Smooth muscle cell of the coronary artery (primary cell): ENCODE measurements at places on chromosomes 6 and 20. TPM values are rescaled to one million over a fixed set of nuclear protein-coding genes. Genes with fewer than 3 reads are reported as not detected.

The GNMT gene
- 0.15 TPM in 1 of 2 replicates, not detected in the other for total RNA-seq

The INSM1 gene
- total RNA-seq, result not detected in 2 replicates

The TINAG gene
- total RNA-seq, result not detected in 2 replicates

The TUBB gene
- total RNA-seq, result 361 and 456 TPM in 2 replicates

The GRIK2 gene
- 1.8 and 1.9 TPM in 2 replicates for total RNA-seq

The PTCRA gene
- 0.53 TPM in 1 of 2 replicates, not detected in the other for total RNA-seq

The POPDC3 gene
- 1.4 and 9.0 TPM in 2 replicates for total RNA-seq

The EGFL8 gene
- total RNA-seq, result 0.75 and 3.5 TPM in 2 replicates
